ENCODE measurements at places on chromosomes 6 and 20.
A peak's percentile ranks its signal among the peaks of the same experiment; 100 is the strongest.

GRCh38 chr20:49636447-49636846 is 68.5 kb upstream of the PTGIS start:
- no peak for DNase-seq

DNA sequence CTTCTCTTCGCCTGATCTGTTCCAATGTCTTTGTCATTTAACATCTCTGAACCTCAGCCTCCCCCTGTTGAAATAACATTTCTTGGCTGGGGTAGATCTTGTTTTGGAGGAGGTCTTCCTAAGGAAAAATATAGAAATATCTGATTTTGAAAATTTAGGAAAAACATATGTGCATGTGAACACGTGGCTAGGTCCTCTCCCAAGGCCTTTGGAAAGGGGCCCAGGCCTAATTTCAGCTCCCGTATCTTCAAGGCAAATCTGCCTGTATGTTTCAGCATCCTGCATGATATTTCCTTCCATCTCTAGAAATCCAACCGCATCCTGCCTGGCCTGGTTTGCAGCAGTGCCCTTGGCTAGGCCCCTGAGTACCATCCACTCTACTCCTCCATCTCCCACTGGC is 261.2 kb downstream of the PHACTR1 start:
- no peak for DNase-seq

GRCh38 chr6:108074057-108074358 is 533 bp downstream of the OSTM1 start:
- no peak for DNase-seq

- no peak for DNase-seq
Measured at GRCh38 chr20:29741594-29741893, 1515.9 kb upstream of the DEFB115 start.

DNA sequence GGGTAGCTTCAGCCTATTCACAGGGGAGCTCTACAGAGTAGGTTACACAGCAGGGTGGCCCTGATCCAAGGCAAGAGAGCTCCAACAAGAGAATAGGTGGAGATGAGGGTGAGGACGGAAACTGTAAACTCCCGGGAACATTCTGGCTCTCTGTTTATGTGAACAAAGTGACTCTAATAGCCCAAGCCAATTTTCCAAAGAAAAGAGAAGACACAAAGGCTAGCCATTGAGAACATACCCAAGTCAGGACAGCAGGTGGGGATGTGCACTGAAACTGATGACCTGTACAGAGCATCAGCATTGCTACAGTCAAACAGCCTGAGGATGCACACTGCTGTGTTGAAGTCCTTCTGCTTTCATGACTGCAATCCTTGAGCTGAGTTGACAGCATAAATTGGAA is 136.0 kb upstream of the TOP1 start:
- DNase-seq: no peak

GRCh38 chr20:40486297-40486696 is 202.7 kb downstream of the MAFB start:
- DNase-seq: no peak

DNA sequence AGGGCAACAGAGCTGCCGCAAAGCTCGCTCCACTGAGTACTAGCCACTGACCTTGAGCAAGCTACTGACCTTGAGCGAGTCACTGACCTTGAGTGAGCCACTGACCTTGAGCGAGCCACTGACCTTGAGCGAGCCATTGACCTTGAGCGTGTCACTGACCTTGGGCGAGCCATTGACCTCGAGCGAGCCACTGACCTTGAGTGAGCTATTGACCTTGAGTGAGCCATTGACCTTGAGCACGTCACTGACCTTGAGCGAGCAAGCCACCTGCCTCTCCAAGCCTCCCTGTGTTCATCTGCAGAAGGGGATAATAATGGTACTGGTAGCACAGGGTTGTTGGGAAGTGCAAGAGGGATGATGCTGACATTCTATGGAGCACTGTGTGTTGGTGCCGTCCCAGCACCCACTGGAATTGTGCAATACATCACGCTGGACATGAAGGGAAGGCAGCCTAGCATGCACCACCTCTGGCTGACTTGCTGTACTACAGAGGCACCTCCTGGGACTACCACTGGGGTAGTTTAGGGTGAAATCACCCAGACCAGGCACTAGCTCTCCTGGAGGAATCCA is 60.2 kb downstream of the CTCFL start:
- DNase-seq: peak; percentile 68

DNA sequence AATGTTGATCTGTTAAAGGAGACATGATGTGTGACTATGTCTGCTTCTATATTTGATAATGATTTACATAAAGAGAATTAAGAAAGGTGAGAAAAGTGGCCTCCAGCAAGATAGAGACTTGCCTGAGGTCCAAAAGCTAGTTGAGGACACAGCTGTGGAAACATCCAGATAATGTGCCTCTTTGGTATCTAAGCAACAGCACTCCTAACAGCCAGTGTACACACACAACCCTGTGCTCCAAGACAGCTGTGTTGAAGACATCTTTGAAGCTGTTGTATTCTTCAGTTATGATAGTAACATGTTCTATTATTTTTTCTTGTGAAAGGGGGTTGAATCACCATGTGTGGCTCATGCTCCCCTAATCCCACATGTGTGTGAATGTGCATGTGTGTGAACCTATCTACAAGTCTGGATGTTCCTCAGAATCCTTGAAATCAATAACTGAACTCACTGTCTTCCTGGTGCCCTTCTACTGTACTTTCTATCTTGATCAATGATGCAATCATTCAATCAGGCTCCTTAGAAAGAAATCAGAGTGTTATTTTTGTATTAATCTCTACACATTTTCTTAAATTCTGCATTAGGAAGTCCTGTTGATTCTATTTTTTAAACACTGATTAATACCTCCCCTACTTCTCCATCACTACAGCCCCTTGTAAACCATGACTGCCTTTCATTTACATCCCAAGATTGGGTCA is 116.7 kb upstream of the SSTR4 start:
- no peak for DNase-seq

DNA sequence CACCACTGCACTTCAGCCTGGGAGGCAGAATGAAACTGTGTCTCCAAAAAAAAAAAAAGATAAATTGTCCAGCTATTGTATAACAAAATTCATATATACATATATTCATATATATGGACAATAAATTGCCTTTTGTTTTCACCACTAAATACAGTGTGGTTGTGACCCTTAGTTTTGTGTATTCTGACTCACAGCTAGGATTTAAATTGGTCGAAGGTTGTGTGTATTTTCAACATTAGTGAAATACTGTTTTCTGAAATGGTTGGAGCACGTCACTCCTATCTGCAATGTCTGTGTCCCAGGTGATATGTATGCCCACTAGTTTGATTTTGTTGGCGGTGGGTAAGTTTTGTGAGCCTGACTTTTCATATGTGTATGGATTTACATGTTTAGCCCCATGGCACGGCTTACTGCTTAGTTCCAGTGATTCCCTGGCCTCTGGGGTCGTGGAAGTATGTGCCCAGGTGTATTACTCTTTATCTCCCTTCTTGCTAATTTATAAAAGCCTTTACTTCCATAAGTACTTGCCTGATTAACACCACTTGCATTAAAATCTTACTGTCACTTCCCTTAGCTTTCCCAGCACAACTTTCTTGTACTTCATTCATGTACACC is 33.3 kb downstream of the JARID2 start:
- no peak for DNase-seq

GRCh38 chr6:68139130-68139529 is 496.0 kb upstream of the ADGRB3 start:
- DNase-seq: no peak

GRCh38 chr6:21005816-21006570 is 471.7 kb downstream of the CDKAL1 start:
- peak; percentile 40 for DNase-seq

DNA sequence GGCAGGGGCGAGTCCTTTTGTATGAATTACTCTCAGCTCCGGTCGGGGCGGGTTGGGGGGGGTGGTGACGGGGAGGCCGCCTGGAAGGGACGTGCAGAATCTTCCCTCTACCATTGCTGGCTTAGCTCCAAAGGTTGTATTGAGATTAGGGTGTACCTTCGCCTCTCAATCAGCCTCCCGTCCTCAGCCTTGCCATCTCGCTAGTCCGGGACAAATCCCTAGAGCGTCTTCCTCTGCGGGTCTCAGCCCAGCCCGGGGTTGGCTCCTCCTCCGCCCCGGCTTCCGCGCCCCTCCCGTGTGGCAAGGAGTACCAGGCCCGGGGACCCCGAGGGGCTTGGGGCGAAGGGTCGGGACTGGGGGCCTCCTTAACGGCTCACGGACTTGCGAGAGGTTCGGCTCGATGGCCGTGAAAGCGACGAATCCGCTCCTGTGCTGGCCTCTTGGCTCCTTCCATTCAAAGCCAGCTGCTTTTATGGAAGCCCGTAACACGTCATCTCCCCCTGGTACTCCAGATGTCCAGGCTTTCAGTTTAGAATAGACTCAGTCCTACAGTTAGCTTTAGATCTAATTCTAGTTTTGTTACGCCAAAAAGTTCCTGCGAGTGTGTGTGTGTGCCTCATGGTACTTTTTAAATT is 636 bp upstream of the EEF1A1 start:
- peak; percentile 65 for DNase-seq

DNA sequence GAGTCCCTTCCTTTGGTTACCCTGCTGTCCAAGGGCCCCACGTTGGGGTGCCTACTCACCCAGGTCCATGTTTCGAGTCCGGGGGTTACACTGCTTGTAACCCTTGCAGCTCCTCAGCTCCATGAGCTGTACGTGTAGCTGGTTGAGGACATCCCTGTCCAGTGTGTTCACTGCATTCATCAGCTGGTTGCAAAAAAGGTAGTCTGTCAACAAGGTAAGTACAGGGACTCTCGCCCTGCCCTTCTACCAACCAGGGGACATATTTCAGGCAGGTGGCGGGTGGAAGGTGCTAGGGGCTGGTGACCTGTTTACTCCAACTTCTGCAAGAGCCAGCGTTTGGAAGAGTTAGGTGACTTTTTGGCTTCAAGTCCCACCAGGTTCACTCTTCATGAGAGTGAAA is 123.6 kb downstream of the SULF2 start:
- no peak for DNase-seq

DNA sequence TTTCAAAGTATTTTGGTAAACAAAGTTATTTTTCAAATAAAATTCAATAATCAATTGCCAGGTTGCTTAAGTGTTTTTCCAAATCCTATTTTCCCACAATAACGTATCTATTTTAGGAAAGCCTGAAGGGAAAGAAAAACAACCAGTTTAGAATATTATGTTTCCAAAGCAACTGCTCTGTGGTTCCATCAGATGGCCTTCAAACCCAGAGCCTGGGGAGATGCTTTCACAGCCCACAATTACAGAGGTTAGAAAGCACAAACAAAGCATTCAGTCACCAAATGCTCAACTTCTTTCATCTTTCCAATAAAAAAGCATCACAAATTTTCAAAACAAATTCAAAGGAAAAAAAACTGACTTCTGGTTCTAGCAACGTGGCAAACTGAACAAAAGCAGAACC is 66.0 kb downstream of the ELOVL5 start:
- DNase-seq: no peak

DNA sequence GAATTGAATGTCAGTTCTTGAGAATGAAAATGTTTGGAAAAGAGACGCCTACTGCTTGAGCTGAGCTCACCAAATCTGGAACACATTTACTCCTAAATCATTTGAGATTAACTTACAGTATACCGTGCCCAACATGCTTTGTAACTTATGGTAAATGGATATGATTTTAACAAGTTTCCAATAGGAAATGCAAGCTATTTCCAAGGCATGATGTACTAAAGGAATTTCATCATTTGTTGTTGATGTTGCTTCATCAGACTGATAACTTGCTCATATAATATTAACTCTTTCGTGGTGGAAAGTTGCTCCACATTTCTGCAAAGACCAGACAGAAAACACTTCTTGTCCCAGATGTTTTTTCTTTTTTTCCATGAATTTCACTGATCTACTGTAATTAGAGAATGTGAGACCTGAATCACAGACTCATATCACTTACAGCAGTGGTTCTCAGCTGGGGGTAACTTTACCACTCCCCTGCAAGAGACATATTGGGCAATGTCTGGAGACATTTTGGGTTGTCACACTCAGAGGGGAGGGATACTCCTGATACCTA is 116.6 kb upstream of the TRAF3IP2 start:
- no peak for DNase-seq

DNA sequence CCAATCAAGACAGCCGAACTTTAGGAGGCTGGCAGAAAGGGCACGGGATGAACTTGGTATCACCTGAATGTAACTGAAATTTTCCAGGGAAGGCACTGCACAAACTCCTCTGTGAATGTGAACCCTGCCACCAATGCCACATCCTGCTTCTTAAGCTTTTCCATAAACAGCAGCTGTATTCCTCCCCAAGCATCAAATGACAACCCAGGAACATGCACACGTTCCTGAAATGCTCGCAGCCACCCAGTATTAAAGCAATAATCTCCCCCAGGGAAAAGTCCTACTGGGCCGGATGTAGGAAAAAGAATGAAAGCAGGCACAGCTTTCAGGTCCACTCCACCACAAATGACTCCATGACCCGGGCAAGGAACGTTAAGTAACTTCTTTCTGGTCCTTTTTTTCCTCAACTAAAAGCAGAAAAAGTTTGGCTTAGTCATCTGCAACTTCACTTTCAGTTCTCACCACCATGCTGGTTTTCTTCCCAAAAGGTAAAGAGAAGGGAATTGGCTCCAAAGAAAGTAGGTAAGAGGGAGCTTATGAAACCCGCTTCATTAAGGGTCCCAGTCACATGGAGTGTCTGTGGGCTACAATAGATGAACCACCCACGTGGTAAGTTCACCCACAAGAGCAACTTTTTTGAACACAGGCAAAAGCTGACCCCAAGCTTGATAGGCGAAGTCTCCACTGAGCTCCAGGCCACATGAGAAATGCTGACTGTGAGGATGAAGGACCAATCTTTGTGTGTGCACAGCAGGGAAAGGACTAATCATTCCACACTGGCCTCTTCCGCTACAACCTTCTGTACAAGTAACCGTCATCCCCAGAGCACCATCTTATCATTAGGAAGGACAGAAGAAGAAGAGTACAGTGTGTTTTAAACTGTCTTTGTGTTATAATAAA is 90.1 kb downstream of the HIVEP2 start:
- DNase-seq: peak; percentile 81

- no peak for DNase-seq
Measured at GRCh38 chr20:51562027-51562331, 19.5 kb upstream of the NFATC2 start.

GRCh38 chr6:129871221-129871620 is 10.1 kb upstream of the TMEM244 start:
- no peak for DNase-seq

DNA sequence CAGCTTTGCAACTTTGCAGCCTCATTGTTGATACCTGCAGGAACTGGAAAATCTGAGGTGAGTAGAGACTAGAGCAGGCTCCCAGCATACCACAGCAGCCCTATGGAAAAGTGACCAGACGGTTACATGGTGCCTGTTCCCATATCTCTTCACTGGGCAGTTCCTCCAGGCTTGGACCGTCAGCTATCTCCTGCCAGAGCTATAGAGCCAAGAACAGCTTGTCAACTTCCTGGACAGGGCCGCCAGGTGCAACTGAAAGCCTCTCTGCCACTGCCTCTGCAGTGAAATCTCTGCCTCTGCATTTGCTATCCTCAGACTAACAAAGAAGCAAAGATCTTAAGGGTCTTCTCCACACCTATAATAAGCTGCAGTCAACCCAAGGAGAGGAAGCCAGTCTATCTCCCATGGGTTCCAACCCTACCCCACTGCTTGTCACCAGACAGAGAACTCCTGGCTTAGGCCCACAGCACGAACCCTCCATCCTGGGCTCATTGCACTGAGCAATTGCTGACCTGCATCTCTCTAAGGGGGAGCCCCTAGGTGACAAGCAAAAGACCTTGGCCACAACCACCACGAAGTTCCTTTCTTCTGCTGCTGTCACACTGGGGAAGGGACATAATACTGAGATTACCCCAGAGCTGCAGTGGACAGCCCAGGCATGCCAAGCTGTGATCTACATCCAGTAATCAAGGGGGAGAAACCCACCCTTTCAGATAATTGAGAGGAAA is 60.1 kb upstream of the KHDRBS2 start:
- no peak for DNase-seq

GRCh38 chr6:107877968-107878367 is 53.9 kb upstream of the SCML4 start:
- no peak for DNase-seq
